ENCODE measurements at places on chromosomes 4 and X.

- no peak for DNase-seq
Observed at GRCh38 chr4:89157488-89158024, 46.2 kb downstream of the TIGD2 start.

DNA sequence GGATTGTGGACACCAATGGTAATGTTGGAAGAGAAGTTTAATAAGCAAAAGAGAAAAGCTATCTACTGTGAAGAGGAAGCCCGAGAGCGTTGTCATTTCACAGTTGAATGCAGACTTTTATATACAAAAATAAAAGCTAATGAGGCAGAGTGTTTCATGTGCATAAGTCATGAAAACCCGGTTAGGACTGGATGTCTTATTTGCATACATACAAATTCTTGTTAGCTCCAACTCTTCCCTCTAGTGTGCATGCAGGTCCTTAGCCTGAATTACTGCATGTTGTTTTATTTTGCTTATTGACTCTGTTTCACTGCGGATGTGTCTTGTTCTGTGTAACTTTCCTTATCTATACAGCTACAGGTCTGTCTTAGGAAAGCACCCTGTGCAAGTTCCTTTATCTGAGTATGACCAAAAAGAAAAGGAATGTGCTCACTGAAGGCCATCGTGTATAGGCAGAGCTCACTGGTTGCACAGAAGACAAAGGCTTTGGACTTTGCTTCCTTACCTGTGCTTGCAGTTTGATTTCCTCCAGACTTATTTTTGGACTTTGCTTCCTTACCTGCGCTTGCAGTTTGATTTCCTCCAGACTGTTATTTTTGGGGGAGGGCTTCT, 25.1 kb upstream of the UGT2B11 start:
- no peak for DNase-seq

- no peak for DNase-seq
Observed at GRCh38 chr4:30724247-30724646, 4.1 kb downstream of the PCDH7 start.

DNA sequence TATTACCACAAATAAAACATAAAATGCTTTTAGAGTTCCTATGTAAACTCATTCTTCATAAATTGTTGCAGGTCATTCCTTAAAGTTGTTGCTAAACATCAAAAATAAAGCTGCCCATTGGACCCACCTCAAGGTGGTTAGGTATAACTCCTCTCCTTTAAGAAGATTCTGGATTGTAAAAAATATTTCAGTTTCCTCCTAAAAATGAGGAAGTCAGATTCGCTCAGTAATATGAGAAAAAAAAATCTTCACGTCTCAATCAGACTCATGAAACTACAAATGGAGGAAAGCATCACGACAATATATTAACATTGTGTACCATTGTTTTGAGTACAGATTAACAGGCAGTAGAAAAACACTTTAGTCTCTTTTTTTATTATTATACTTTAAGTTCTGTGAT, 105.9 kb downstream of the DDX60 start:
- no peak for DNase-seq

- DNase-seq = peak; percentile 87
Observed at GRCh38 chr4:90317785-90318184, 190.6 kb downstream of the CCSER1 start.

DNA sequence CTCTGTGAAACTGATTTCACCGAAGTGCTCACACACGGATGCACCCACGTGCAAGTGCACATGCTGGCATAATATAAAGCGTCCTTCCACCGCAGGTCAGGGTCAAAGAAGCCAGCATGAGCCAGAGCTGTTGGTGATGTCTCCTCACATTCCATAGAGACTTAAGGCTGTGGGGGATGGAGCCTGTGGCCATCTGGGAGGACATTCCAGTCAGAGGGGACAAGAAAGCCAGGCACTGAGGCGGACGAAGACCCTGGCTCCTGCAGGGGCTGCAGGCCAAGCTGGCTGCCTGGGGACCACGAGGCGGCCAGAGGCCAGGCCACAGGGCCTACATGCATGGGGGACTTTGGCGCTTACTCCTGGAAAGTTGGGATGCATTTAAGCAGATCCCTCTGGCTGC, 7.7 kb downstream of the RNF212 start:
- no peak for DNase-seq

DNA sequence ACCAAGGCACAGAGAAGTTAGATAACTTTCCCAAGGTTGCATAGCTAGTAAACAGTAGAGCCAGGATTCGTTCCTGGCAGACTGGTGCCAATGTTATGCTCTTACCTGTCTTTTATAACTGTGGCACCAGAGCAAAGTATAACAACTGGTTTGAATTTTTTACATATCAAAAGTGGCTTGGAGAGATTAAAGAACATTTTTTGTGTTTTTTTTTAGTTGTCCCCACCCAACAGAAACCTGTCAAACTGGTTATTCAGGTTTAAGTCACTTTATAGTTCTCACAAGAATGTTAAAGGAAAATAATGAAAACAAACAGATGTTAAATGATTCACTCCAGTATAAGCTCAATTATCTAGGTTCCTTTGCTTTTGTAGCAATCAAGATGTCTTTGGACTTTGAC, 15.6 kb upstream of the FAM47E start:
- DNase-seq = no peak

- DNase-seq = no peak
Observed at GRCh38 chrX:50072110-50072509, 128.7 kb downstream of the AKAP4 start.

DNA sequence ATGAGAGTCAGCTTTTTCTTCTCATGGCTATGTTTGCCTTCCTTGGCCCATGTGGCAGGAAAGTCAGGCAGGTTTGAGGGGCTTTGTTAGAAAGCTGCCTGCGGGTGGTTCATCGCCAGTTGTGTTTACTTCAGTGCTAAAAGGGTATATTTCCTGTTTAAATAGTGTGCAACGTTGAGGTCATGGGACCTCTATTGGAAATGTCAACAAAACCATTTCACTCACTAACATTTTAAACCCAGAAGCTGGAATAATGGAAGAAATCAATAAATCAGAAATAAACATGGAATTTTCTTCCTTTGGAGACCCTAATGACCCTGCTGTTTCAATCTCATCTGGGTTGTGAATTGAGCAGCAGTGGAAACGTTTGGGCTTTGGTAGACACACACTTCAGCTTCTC, 185.8 kb downstream of the ANKRD50 start:
- DNase-seq = no peak

- no peak for DNase-seq
Observed at GRCh38 chrX:110396735-110397134, 38.1 kb downstream of the RTL9 start.

DNA sequence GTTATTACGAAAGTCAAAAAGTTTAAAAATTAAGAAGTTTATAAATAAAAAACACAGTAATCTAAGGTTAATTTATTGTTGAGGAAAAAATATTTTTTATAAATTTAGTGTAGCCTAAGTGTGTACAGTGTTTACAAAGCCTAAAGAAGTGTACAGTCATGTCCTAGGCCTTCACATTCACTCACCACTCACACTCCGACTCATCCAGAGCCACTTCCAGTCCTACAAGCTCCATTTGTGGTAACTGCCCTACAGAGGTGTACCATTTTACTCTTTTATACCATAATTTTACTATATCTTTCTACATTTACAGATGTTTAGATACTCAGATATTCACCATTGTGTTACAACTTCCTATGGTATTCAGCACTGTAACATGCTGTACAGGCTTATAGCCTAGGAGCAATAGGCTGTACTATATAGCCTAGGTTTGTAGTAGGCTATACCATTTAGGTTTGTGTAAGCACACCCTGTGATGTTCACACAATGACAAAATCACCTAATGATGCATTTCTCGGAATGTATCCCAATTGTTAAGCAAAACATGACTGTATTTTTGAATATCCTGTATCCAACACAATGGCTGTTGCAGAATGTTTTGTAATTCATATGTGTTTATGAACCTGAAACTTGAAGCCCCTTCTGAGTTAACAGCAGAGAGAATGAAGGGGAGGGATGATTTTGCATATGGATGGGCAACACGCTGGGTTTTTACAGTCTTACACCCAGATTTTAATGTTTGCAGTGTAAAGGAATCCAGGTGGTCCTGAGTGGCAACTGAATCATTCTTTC, 3.1 kb downstream of the PPBP start:
- DNase-seq = no peak

DNA sequence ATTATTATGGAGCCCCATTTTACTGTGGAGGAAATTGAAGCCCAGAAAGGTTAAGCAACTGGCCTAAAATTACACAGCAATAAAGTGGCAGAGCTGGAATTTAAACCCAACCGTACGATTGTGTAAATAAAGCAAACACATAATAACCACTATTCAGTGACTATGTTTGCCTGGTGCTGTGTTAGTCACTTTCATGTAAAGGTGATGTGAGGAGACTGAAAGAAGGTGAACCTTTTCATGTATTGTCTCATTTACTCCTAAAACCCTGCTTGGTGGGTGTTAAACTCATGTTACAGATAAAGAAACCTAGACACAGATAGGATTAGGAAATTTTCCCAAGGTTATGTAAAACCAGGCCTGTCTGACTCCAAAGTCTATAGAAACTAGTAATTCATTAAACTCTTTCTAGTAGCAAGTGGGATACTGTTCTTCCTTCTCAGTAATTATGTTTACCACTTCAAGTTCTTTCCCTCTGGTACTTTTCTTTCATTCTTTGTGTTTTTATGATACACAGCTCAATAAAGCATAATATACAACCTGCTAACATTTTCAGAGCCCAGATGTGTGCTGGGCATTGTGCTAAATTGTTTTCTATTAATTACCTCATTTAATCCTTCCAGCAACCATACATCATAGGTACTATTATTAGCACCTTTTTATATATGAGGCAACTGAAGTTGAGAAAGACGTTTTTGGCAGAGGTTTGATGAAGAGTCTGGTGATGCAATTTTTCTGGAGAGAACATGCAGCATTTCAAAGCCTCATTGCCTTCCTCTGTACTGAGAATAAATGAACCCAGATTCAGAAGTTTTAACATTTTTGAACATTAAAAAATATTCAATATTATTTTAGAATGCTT, 202.7 kb downstream of the SPRY1 start:
- DNase-seq = peak; percentile 54

DNA sequence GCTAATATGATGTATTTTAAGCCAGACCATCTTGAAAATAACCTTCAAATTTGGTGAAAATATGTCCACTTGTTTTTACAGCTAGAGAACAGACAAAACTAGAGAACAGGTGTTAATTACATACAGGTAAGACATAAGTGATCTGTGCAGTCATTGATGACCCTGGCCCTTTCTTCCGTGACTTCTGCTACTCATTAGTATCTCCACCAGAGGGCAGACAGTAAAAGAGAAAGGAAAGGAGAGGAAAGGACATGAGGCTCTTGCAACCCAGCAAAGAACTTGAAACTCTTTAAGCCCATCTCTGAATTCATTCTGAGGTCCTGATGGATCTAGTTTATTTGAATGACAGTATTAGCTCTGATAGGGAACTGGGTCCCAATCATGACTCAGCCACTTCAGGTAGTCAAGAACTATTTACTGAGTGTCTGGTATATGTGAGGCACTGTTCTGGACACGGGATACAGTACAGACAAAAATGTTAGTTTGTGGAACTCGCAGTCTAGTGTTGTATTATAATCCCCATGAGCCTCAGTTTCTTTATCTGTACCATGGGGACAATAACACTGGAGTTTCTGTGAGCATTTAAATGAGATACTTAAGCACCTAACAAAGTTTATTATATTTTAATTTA, 121.0 kb upstream of the TEX13D start:
- no peak for DNase-seq

DNA sequence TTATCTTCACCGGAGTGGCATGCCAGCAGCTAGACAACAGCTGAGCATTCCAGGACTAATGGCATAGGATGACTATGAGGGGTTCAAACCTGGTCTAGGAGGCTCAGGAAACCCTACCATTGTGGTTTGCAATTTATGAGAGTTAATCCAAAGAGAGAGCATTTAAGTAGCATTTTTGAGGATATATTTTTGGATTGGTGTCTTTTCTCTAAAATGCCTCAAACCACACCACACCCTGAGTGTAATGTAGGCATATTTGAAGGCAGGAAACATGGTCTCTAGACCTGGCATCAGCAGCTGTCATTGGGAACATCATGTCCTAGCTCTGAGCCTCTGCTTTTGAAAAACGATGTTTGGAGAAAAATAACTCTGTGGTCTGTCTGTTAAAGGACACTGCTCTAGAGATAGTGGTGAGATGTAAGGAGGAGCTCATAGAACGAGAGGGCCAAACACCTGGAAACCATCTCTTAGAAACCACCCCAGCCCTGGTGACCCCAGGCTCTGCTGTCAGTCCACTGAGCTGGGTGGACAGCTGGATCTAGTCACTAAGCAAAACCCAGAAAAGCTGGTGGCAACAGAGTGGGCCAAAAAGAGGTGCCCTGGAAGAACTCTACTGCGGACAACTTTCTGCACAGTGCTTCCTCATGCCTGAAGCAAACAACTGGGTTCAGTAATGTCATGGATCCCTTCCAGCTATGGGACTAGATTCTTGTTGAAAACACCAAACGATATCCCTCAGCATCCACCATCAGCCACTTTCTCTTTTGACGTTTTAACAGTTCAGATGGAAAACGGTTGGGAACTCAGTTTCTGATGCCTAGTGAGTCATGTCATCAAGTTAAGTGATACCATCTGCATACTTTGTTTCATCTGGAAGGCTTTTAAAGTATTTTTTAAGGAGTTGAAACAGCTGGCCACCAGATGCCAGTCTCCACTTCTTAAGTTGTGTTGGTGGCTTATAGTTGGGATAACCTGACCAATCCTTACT, 100.2 kb upstream of the C1QTNF7 start:
- DNase-seq = peak; percentile 89

DNA sequence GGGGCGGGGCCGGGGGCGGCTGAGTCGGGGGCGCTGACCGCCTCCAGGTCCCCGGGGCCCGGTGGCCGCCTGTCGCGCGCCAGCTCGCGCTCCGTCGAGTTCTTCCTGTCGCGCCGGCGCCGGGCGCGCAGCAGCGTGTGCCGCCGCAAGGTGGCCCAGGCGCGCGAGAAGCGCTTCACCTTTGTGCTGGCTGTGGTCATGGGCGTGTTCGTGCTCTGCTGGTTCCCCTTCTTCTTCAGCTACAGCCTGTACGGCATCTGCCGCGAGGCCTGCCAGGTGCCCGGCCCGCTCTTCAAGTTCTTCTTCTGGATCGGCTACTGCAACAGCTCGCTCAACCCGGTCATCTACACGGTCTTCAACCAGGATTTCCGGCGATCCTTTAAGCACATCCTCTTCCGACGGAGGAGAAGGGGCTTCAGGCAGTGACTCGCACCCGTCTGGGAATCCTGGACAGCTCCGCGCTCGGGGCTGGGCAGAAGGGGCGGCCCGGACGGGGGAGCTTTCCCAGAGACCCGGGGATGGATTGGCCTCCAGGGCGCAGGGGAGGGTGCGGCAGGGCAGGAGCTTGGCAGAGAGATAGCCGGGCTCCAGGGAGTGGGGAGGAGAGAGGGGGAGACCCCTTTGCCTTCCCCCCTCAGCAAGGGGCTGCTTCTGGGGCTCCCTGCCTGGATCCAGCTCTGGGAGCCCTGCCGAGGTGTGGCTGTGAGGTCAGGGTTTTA, 1.5 kb downstream of the ADRA2C start:
- no peak for DNase-seq

- DNase-seq = no peak
Observed at GRCh38 chrX:55767100-55767499, 49.6 kb downstream of the RRAGB start.
